ENCODE measurements at places on chromosomes 16 and 17.
A peak's percentile ranks its signal among the peaks of the same experiment; 100 is the strongest.

DNA sequence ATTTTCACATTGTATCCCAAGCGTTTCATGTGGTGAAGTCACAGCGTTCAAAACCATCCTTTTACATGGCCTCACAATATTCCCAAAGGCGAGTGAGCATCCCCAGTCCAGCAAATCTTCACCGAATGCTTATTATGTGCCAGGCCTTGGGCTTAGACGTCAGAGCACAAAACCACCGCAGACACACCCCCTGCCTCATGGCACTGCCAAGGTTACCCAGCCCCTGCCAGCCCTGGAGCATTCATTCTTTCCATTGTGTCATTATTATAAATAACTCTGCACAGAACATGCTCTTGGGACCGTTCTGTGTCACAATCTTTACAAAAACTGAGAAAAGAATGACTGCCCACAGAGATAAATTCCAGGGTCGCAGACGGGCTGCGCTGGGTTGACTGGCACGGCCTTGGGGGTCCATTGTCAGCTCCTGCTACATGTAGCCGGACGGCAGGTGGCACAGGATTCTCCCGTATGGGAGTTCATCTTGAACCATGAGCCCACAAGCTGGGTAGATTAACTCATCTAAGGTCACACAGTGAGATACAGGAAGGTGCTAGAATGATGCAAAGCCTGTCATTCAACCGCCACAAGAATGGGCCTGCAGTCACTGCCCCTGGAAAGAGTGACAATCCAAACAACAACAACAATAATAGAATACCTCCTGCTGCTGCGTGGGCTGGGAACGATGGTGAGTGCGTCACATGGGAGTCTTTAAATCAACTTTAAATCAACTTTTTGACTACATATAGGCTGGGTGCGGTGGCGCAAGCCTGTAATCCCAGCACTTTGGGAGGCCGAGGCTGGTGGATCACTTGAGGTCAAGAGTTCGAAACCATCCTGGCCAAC lies 4.5 kb upstream of the NECAB2 start:
- no peak for DNase-seq

GRCh38 chr17:75764711-75765421 lies at the start of gene GALK1:
Gene GALK1 (minus strand): TSS chr17:75765192. CDS start chr17:75765136, 56 bp downstream.
- peak; percentile 89 for DNase-seq

DNA sequence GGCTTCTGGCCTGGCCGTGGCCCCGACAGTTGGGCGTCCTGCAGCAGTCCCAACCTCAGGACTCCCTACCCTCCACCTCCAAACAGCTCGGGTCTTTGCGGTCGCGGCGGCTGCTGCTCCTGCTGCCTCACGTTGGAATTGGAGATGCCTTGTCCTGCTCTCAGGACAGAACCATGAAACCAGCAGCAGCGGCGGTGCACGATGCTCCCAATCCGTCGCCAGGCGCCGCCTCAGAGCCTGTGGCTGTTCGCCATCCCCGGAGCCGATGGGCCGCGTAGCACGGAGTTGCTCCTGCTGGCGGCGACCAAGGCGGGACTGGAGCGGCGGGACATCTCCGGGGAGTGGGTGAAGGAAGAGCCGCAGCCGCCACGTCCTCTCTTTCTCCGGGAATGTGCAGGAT lies 1965.9 kb downstream of the TP53TG3F start:
- DNase-seq: no peak

- DNase-seq: no peak
These were observed 147.1 kb downstream of the SSH2 start for GRCh38 chr17:29782917-29783316.

GRCh38 chr16:65510850-65511249 lies 389.0 kb upstream of the CDH11 start:
- no peak for DNase-seq

DNA sequence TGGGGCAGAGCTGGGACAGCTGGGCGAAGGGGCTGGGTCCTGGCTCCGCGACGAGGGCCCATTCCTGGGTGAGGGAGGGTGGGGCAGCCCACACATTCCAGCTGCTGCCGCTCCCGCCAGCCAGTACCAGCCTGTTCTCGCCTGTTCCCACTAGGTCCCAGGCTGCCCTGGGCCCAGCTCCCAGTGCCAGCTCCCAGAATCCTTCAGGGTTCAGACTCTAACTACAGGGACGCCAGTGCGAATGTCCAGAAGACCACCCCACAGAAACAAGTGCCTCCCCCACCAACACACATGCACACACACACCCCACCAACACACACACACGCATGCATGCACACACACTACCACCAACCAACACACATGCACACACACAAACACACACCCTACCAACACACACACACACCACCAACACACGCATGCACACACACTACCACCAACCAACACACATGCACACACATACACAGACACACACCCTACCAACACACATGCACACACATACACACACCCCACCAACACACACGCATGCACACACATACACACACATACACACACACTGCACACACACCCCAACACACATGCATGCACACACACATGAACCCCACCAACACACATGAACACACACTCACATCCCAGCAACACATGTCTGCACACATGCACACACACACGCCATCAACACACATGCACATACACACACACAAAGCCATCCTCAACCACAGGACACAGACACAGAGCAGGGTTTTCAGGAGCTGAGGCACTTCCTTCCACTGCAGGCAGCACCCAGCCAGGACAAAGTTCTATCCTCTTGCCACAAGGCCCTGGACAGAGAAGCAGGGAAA lies 27.5 kb upstream of the KRT17 start:
- DNase-seq: peak; percentile 75

DNA sequence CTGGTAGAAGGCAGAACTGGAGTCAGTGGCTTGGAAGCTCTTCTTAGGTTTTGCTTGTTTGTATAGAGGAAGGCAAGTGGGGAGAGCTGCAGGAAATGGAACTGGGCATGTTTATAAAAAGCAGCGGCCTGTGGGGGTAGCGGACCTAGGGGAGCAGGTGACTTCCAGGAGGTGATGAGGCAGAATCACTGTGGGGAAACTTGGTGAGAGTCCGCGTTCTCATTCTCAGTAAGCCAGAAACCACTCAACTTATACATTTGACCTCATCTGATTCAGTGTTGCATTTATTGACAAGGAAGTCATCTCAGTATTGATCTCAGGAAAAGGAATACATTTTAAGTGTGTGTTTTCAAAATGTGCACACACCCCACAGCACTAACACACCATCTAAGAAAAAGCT lies 299.8 kb downstream of the CNTNAP4 start:
- no peak for DNase-seq

Measured in sigmoid colon (tissue), 7 donors.